ENCODE measurements at places on chromosomes 2 and 18.

GRCh38 chr2:195769975-195770374, 112.9 kb downstream of the SLC39A10 start:
- H3K4me1 ChIP-seq = peaks cover 13% of the 10 kb centered on the region
- H3K4me3 ChIP-seq = no peak overlapping the region
- no peak for DNase-seq
- H3K36me3 ChIP-seq = peaks cover 10% of the 10 kb centered on the region

GRCh38 chr18:42181474-42181873, 226.4 kb downstream of the PIK3C3 start:
- peaks cover 36% of the 10 kb centered on the region for H3K4me1 ChIP-seq
- no peak overlapping the region for H3K27ac ChIP-seq
- H3K4me3 ChIP-seq = no peak overlapping the region

DNA sequence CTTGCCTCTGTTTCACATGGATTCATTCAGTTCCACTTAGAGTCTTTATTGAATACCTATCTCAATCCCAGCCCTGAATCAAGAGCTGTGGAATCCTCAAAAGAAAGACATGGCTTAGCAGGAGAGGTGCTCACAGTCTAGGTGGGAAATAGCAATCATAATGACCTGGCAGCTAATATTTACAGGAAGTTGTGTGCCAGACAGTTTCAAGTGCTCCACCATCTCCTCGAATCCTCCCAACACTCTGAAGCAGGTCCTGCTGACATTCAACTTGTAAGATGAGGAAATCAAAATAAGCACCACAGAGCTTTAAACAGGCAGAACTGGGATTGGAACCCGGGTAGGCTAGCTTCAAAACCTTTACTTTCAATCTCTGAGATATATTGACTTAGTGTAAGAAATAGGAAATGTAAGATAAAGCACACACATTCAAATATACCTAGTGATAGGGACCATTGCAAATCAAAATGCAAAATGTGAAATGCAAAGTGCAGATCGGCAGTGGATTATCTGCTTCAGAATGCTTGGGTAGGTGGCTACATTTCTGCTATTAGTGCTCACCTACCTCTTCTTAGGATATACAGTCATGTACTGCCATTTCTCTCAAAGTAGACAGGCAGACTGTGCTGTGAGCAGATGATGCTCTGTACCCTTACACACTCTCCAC, 182.0 kb downstream of the PRKCE start:
- no peak overlapping the region for H3K27ac ChIP-seq
- no peak for DNase-seq
- H3K27me3 ChIP-seq = no peaks in the 10 kb centered on the region
- H3K4me1 ChIP-seq = no peaks in the 10 kb centered on the region
- no peak overlapping the region for H3K4me3 ChIP-seq

DNA sequence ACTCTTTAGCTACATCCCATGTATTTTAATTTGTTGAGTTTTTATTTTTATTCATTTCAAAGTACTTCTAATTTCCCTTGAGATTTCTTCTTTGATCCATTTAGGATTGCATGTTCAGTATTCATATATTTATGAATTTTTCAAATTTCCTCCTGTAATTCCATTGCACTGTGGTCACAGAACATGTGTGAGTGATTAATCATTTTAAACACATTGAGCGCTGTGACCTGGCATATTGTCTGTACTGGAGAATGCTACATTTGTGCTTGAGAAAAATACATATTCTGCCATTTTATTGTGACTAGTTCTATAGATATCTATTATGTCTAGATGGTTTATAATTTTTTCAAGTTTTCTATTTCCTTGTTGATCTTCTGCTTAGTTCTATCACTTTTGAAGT, 353.7 kb downstream of the RAD51AP2 start:
- no peaks in the 10 kb centered on the region for H3K4me1 ChIP-seq
- DNase-seq = no peak
- no peaks in the 10 kb centered on the region for H3K36me3 ChIP-seq
- no peak overlapping the region for H3K27ac ChIP-seq
- H3K4me3 ChIP-seq = no peak overlapping the region
- H3K27me3 ChIP-seq = no peaks in the 10 kb centered on the region

- H3K4me3 ChIP-seq = peak overlapping the region; percentile 59
- no peaks in the 10 kb centered on the region for H3K27me3 ChIP-seq
- H3K27ac ChIP-seq = peak overlapping the region; percentile 96
- DNase-seq = peak; percentile 75
Measured at GRCh38 chr2:55585451-55586080, 31.9 kb downstream of the PPP4R3B start.

- no peak for DNase-seq
- no peak overlapping the region for H3K27ac ChIP-seq
- H3K4me1 ChIP-seq = no peaks in the 10 kb centered on the region
- no peak overlapping the region for H3K4me3 ChIP-seq
- peaks cover 16% of the 10 kb centered on the region for H3K36me3 ChIP-seq
- no peaks in the 10 kb centered on the region for H3K27me3 ChIP-seq
Measured at GRCh38 chr2:172489681-172490080, 62.3 kb downstream of the ITGA6 start.

DNA sequence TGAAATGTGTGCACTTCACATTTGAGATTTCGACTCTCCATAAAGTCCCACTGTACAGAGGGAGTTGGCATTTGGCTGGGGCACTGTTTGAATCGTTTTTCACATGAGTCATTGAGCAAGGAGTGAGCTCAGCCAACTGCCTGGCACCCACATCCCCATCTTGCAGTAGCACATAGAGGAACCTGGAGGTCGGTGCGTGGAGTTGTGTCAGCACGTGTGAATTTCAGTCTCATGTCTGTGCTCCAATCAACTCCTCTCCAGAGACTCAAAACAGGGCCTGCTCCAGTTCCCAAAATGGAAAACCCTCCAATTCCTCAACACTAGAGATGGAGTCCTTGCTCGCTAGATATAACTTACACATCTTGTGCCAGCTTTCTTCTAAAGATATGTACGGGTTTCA, 126.8 kb upstream of the CAPN13 start:
- no peak for DNase-seq
- H3K36me3 ChIP-seq = no peaks in the 10 kb centered on the region
- no peaks in the 10 kb centered on the region for H3K4me1 ChIP-seq
- no peak overlapping the region for H3K4me3 ChIP-seq
- H3K27ac ChIP-seq = no peak overlapping the region

DNA sequence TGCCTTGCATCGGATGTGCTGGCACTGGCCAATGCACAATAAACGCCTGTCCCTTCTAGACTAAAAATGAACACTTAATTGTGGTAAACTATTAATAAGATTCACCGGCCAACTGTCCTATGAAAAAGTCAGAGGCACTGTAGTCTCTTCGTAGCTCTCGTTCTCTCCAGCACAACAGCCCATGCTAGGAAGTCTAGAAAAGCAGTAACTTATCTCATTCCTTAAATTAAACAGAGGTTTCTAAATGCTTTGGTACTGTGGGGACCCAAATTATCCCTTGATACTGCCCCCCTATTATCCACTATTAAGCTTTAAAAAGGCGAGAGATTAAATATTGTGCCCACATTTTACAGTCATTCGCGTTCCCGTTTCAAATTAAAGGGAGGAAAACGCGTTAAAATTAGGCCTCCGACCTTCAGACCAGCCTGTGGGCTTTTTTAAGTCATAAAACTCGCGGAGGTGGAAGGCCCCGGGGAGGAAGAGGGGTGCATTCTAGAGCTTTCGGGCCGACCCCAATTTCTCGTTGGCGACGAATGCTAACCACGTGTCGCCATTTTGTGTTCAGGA, 1.5 kb upstream of the PCBP1 start:
- H3K27ac ChIP-seq = peak overlapping the region; percentile 100
- H3K27me3 ChIP-seq = peaks cover 6% of the 10 kb centered on the region
- H3K4me3 ChIP-seq = peak overlapping the region; percentile 98
- DNase-seq = no peak
- H3K36me3 ChIP-seq = peaks cover 51% of the 10 kb centered on the region

- H3K27me3 ChIP-seq = peaks cover 9% of the 10 kb centered on the region
- peaks cover 75% of the 10 kb centered on the region for H3K36me3 ChIP-seq
- no peak for DNase-seq
- no peak overlapping the region for H3K4me3 ChIP-seq
Measured at GRCh38 chr2:54629390-54629789, 94.1 kb upstream of the EML6 start.

GRCh38 chr2:47259829-47260228, 104.7 kb upstream of the STPG4 start:
- H3K27me3 ChIP-seq = peaks cover 4% of the 10 kb centered on the region
- H3K4me1 ChIP-seq = peaks cover 10% of the 10 kb centered on the region
- no peaks in the 10 kb centered on the region for H3K36me3 ChIP-seq
- H3K27ac ChIP-seq = no peak overlapping the region
- H3K4me3 ChIP-seq = no peak overlapping the region

GRCh38 chr2:21627938-21628337, 504.2 kb downstream of the TDRD15 start:
- H3K4me1 ChIP-seq = no peaks in the 10 kb centered on the region
- H3K4me3 ChIP-seq = no peak overlapping the region
- no peak for DNase-seq
- no peak overlapping the region for H3K27ac ChIP-seq
- H3K36me3 ChIP-seq = no peaks in the 10 kb centered on the region

DNA sequence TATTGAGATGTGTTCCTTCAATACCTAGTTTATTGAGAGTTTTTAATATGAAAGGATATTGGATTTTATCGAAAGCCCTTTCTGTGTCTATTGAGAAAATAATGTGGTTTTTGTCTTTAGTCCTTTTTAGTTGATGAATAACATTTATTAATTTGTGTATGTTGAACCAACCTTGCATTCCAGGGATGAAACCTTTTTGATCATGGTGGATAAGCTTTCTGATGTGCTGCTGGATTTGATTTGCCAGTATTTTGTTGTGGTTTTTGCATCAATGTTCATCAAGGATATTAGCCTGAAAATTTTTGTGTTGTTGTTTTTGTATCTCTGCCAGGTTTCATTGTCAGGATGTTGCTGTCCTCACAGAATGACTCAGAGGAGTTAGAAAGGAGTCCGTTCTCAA, 1710.4 kb downstream of the SUCLG1 start:
- H3K27me3 ChIP-seq = no peaks in the 10 kb centered on the region
- no peaks in the 10 kb centered on the region for H3K36me3 ChIP-seq
- H3K4me3 ChIP-seq = no peak overlapping the region

GRCh38 chr2:86768189-86768949, 22.3 kb downstream of the CD8A start:
- H3K27me3 ChIP-seq = no peaks in the 10 kb centered on the region
- DNase-seq = no peak
- H3K4me1 ChIP-seq = no peaks in the 10 kb centered on the region
- no peaks in the 10 kb centered on the region for H3K36me3 ChIP-seq

DNA sequence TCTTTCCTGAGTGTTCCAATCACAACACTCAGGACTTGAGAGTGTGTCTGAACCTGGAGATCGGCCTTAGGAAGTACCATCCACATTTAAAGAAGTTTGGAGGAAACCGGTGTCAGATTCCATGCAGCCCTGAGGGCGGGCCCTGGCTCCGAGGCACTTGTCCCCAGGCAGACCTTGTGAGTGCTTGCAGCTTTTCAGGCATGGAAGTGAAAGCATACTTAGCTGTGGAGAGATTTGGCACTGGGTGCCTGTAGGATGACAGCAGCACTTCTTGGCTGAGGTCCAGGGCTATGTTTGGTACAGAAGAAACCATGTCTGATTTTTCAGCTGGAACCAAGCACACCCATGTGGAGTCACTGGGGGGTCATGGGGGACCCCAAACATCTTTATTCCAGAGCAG, 230.8 kb downstream of the SEPTIN10 start:
- peaks cover 35% of the 10 kb centered on the region for H3K4me1 ChIP-seq
- H3K36me3 ChIP-seq = no peaks in the 10 kb centered on the region
- peak; percentile 72 for DNase-seq

DNA sequence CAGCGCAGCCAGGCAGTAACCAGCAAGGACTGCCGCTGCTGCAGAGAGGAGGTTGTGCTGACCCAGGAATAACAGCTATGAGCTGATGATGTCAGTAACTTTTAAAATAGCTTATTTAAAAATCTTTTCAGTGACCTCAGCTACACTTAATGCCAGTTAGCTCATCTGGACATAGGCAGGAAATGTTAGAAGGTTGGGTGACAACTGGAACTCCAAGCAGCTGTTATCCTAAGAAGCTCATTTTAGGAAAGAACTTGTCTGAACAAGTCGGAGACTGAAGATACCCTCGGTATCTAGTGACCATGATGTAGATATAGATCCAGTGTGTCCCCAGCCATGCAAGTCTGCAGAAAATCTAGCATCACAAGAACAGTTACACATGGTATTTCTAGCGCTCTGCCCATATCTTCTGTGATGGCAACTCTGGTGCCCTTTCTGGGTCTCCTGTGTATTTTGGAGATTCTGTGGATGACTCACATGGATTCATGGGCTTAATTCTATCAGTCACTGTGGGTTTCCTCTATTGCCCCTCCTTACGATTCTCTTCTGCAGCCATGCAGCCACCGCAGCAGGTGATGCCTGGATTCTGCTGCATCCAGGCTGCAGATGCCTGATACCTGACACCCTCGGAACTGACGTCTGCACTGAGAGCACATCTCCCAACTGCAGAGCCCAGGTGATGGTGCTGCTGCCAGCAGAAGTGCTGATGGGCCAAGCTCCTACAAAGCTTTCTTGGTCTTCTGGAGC, 19.8 kb upstream of the PLEK start:
- H3K27me3 ChIP-seq = peaks cover 24% of the 10 kb centered on the region
- no peak for DNase-seq
- peaks cover 7% of the 10 kb centered on the region for H3K4me1 ChIP-seq
- no peaks in the 10 kb centered on the region for H3K36me3 ChIP-seq
- H3K4me3 ChIP-seq = no peak overlapping the region

DNA sequence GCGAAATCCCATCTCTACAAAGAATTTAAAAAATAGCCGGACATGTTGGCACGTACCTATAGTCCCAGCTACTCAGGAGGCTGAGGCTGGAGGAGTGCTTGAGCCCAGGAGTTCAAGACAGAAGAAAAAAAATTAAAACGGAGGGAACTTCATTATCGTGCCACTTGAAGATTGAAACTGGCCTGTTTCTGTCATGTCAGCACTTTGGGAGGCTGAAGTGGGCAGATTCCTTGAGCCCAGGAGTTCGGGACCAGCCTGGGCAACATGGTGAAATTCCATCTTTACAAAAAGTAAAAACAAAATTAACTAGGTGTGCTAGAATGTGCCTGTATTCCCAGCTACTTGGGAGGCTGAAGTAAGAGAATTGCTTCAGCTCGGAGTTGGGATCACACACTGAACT, 3.0 kb upstream of the TEX44 start:
- peaks cover 48% of the 10 kb centered on the region for H3K27me3 ChIP-seq
- no peak overlapping the region for H3K27ac ChIP-seq
- no peak for DNase-seq
- no peaks in the 10 kb centered on the region for H3K36me3 ChIP-seq

GRCh38 chr18:8794156-8794933, 89.0 kb downstream of the MTCL1 start:
- H3K27me3 ChIP-seq = peaks cover 7% of the 10 kb centered on the region
- peak overlapping the region; percentile 53 for H3K4me3 ChIP-seq
- H3K36me3 ChIP-seq = peaks cover 69% of the 10 kb centered on the region
- peaks cover 87% of the 10 kb centered on the region for H3K4me1 ChIP-seq

DNA sequence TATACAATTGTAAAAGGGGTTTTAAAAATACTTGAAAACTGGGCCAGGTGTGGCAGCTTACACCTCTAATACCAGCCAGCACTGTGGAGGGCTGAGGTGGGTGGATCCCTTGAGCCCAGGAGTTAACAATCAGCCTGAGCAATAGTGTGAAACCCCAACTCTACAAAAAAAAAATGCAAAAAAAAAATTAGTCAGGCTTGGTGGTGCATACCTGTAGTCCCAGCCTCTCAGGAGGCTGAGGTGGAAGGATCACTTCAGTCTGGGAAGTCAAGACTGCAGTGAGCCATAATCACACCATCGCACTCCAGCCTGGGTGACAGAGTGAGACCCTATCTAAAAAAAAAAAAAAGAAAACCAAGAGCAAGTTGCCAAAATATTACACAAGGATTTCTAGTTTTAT, 182.7 kb downstream of the UBE2E3 start:
- no peaks in the 10 kb centered on the region for H3K36me3 ChIP-seq
- H3K4me1 ChIP-seq = no peaks in the 10 kb centered on the region
- no peak overlapping the region for H3K4me3 ChIP-seq
- no peak for DNase-seq
